ENCODE measurements at places on chromosomes 7 and 10. TPM values are rescaled to one million over a fixed set of nuclear protein-coding genes. Genes with fewer than 3 reads are reported as not detected.

GRCh38 chr10:9853405-9854355 lies 1164.0 kb upstream of the CELF2 start:
- H3K36me3 ChIP-seq: no peaks in the 10 kb centered on the region
- peak; percentile 41 for DNase-seq
- H3K4me3 ChIP-seq: no peak overlapping the region
- H3K27me3 ChIP-seq: no peaks in the 10 kb centered on the region

GRCh38 chr10:62075414-62075813 lies 173.9 kb downstream of the ARID5B start:
- DNase-seq: peak; percentile 65
- H3K27ac ChIP-seq: no peak overlapping the region
- H3K4me1 ChIP-seq: peaks cover 42% of the 10 kb centered on the region
- H3K4me3 ChIP-seq: no peak overlapping the region
- no peaks in the 10 kb centered on the region for H3K27me3 ChIP-seq

GRCh38 chr10:126102636-126103035 lies 206.3 kb downstream of the FANK1 start:
- DNase-seq: no peak
- no peaks in the 10 kb centered on the region for H3K27me3 ChIP-seq
- H3K36me3 ChIP-seq: no peaks in the 10 kb centered on the region

DNA sequence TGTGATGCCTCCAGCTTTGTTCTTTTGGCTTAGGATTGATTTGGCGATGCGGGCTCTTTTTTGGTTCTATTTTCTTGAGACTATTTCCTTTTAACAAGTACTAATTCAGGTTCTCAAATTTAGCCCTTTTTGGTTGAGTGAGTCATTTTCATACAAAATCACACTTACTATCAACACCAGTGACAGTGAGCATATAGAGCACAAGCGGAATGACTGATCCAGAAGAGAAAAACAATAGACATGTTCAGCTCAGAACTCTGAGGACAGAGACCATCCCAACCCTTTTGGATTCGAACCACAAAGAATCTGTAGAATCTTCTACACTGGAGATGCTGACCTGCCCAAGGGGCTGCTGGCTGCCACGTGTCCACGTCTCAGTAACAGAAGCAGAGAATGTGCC lies 56.4 kb upstream of the INSYN2A start:
- H3K36me3 ChIP-seq: peaks cover 5% of the 10 kb centered on the region
- no peak overlapping the region for H3K4me3 ChIP-seq
- no peak overlapping the region for H3K27ac ChIP-seq
- H3K27me3 ChIP-seq: no peaks in the 10 kb centered on the region
- no peak for DNase-seq

GRCh38 chr7:99365318-99366141 lies 9.0 kb upstream of the ARPC1B start:
- no peaks in the 10 kb centered on the region for H3K27me3 ChIP-seq
- no peaks in the 10 kb centered on the region for H3K4me1 ChIP-seq
- DNase-seq: no peak
- H3K4me3 ChIP-seq: no peak overlapping the region
- H3K36me3 ChIP-seq: peaks cover 25% of the 10 kb centered on the region

DNA sequence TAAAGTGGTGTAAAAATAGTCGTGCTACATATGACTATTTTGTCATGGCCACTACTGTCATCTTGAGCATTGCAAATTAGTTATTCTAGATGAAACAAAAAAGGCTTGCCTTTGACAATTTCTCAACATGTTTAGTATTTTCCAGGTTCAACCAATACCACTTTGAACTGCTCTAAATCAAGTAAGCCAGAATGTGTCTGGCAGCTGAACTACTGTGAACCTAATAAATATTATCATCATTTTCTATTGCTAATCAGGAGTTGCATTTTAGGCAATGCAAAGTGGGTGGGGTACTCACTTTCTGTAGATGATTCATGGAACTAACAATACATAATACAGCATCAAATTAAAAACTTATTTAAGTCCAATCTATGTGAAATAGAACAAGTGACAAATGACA lies 877.2 kb downstream of the CNTNAP2 start:
- no peak overlapping the region for H3K27ac ChIP-seq
- no peak overlapping the region for H3K4me3 ChIP-seq
- H3K27me3 ChIP-seq: no peaks in the 10 kb centered on the region
- H3K4me1 ChIP-seq: no peaks in the 10 kb centered on the region
- no peak for DNase-seq

- H3K27ac ChIP-seq: peak within 1 kb of the TSS; percentile 100
- no peaks in the 10 kb centered on the region for H3K27me3 ChIP-seq
- peak; percentile 85 for DNase-seq
- H3K4me1 ChIP-seq: peaks cover 26% of the 10 kb centered on the region
- peaks cover 21% of the 10 kb centered on the region for H3K36me3 ChIP-seq
Observed at GRCh38 chr10:3784510-3785250, at the start of gene KLF6. Gene KLF6 (minus strand): TSS chr10:3785209. CDS start chr10:3785014, 195 bp downstream.

DNA sequence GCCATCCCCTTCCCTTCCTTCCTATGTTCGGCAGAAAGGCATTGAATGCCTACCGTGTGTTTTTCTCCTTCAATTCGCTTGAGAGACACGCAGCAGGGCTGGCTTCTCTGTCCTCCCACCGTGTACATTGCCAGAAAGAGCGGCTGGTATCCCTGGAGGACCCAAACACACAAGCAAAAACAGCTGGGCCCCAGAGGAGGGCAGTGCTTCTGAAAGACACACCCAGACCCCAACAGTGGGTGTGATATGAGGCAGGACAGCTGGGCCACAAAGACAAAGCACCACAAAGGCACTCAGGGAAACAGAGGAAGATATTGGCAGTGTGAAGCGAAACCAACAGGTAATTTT lies 133.1 kb upstream of the SH2B2 start:
- peak; percentile 73 for DNase-seq
- peaks cover 5% of the 10 kb centered on the region for H3K36me3 ChIP-seq
- peak overlapping the region; percentile 6 for H3K27ac ChIP-seq
- no peak overlapping the region for H3K4me3 ChIP-seq
- H3K4me1 ChIP-seq: no peaks in the 10 kb centered on the region

DNA sequence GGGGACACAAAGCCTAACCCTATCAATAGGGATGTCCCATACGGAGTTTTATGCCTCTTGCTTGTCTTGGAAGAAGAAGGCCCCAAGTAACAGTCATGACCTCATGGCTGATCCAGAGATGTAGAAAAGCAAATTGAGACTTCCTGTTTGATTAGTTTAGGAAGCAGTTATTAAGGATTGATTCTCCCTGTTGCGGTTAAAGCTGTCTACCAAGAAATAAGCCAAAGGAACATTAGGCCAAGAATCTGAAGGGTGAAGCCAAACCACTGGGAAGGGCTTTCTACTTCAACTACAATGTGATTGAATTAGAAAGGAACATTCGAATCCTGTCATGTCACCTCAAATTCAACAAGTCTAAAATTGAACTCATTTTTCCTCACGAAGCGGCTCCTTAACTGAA lies 60.5 kb upstream of the AGBL3 start:
- no peak overlapping the region for H3K27ac ChIP-seq
- H3K4me3 ChIP-seq: no peak overlapping the region
- no peaks in the 10 kb centered on the region for H3K4me1 ChIP-seq
- no peaks in the 10 kb centered on the region for H3K27me3 ChIP-seq
- no peak for DNase-seq

IFIT2 gene
- 12.1 TPM for total RNA-seq

CYP3A5 gene
- 26.3 TPM for total RNA-seq

DNA sequence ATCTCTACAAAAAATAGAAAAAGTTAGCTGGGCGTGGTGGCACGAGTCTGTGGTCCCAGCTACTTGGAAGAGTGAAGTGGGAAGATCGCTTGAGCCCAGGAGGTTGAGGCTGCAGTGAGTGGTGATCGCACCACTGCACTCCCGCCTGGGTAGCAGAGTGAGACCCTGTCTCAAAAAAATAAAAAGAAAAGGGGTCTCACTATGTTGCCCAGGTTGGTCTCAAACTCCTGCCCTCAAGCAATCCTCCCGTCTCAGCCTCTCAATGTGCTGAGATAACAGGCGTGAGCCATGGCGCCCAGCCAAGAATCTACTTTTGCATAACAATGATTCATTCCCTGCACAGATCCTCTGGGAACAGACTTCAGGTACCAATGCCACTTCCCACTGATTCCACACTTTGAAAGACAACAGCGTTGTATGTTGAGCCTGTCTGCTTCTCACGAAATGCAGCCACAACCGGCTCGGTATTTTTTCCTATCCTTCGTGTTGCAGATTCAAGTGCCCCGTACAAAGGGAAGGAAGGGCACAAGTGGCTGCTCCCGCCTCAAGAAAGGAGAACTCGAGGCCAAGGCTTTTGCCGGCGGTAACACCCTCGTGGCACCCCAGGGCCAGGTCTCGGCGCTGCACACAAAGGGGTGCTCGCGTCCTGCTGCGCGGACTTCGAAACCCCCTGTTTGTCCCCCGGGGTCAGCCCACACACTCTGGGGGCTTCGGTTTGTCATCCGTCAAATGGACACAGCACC lies 745 bp downstream of the DAGLB start:
- no peaks in the 10 kb centered on the region for H3K4me1 ChIP-seq
- peak overlapping the region; percentile 95 for H3K27ac ChIP-seq
- peak; percentile 63 for DNase-seq
- H3K4me3 ChIP-seq: peak overlapping the region; percentile 94
- H3K27me3 ChIP-seq: no peaks in the 10 kb centered on the region

DNA sequence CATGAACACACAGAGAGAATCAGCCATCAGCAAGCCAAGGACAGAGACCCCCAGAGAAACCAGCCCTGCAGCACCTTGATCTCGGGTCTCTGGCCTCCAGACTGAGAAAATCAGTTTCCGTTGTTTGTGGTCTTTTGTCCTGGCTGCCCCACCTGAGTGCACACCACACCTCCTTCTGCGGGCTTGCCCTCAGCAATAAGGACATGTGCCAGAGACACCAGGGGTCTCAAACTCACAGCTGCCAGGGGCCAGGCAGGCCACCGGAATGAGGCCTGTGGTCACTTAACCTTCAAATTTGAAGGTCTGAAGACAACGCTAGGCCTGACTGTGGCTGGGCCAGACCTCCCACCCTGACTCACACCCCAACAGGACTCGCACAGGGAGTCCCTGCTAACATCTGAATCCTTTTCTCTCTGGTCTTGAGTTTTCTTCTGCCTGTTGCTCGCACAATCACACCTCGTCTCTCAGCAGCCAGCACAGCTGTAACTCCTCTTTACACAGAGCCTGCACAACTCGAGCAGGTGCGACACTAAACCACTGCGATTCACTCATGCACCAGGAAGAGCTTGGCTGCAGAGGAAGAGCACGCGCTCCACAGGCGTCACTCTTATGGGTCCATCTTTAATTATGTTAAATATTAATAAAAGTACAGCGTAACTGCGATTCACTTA lies 86.2 kb downstream of the CHST15 start:
- H3K4me1 ChIP-seq: no peaks in the 10 kb centered on the region
- no peak overlapping the region for H3K27ac ChIP-seq
- DNase-seq: no peak

ASB10 gene
- not detected for total RNA-seq

DNA sequence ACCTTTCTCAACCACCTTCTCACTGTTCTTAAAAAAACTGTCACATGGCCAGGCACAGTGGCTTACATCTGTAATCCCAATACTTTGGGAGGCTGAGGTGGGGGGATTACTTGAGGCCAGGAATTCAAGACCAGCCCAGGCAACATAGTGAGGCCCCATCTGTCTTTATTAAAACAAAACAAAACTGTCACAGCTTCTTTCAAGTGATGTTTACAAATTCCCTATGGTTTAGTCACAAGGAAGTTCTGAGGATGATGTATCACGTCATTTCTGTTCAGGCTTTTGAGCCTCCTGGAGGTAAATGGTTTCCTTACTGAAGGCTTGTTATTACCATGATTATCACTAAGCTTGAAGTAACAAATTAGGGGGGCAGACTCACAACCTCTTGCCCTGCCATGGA lies 186.2 kb downstream of the CFTR start:
- H3K4me1 ChIP-seq: no peaks in the 10 kb centered on the region
- H3K27ac ChIP-seq: no peak overlapping the region
- H3K36me3 ChIP-seq: peaks cover 2% of the 10 kb centered on the region

- H3K36me3 ChIP-seq: no peaks in the 10 kb centered on the region
Observed at GRCh38 chr7:127874951-127875608, 156.2 kb downstream of the LRRC4 start.
